ENCODE measurements at places on chromosomes 4 and X. TPM values are rescaled to one million over a fixed set of nuclear protein-coding genes. Genes with fewer than 3 reads are reported as not detected.

- no peak for DNase-seq
Observed at GRCh38 chr4:108775921-108776320, 13.1 kb upstream of the ETNPPL start.

GRCh38 chrX:79181401-79181800, 36.9 kb downstream of the GPR174 start:
- DNase-seq, result no peak

Gene SPANXA2
- polyA plus RNA-seq, result not detected

- DNase-seq, result no peak
Observed at GRCh38 chr4:107902715-107903114, 28.6 kb upstream of the CYP2U1 start.

Gene S100P
- 0.77 TPM for polyA plus RNA-seq

Gene BCLAF3
- 0.65 TPM for polyA plus RNA-seq

Gene SYN1
- polyA plus RNA-seq, result 0.10 TPM

GRCh38 chr4:79241846-79242245, 84.0 kb downstream of the NAA11 start:
- DNase-seq, result no peak

Gene SSX1
- polyA plus RNA-seq, result not detected

DNA sequence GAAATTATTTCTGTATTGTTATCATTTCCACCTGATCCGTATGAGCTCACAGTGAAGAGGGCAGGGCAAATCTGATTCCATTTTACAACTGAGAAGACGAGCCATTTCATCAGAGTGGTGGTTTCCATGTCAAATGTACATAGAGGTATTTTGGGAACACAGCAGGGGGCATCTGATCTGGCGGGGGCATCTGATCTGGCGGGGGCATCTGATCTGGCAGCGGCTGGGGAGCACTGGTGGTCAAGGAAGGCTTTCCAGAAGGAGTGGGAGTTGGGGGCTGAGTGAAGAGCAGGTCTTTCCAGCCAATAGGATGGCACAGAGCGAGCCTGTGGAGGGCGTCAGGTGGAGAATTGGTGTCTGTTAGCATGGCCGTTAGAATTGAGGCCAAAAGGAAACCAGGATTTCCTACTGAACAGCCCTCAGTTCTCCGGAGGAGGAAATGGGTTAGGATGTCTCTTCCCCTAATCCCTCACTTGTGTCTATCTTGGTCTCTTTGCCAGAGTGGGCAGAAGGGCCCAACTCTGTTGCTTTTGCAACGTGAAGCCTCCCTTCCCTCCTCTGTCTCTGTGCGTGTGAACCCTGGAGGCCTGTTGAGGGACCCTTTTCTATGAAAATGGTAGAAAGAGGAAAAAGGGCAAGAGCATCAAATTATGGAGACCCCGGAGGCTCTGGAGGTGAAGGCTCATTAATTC, 41.3 kb downstream of the RHOH start:
- no peak for DNase-seq

Gene PDZD4
- 0.23 TPM for polyA plus RNA-seq

- DNase-seq, result no peak
Observed at GRCh38 chr4:78167510-78167909, 110.4 kb downstream of the FRAS1 start.

Gene FAM184B
- 0.01 TPM for polyA plus RNA-seq

GRCh38 chrX:106177106-106177981, 9.2 kb downstream of the PWWP3B start:
- no peak for DNase-seq

DNA sequence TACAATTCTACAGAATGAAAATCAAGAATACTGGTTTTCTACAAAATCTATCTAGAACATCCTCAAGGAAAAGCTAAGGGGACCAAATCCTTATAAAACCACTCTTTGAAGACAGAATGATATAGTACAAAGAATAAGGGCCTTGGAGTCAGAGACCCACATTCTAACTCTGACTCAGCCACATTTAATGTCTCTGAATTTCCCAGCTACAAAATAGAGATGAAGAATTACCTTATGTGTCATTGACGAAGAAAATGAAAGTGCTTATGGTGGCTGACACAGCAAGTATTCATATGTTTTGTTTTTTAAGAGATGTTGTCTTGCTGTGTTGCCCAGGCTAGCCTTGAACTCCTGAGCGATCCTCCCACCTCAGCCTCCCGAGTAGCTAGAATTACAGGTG, 35.9 kb upstream of the CXorf38 start:
- DNase-seq, result no peak

GRCh38 chrX:14124562-14124961, 94.9 kb upstream of the GEMIN8 start:
- no peak for DNase-seq

Gene AKAP14
- polyA plus RNA-seq, result not detected

Gene RIBC1
- 0.23 TPM for polyA plus RNA-seq

Gene CD99
- polyA plus RNA-seq, result 91.6 TPM

- no peak for DNase-seq
Observed at GRCh38 chr4:6275898-6276806, 6.5 kb downstream of the WFS1 start.

Gene TREX2
- 1.0 TPM for polyA plus RNA-seq

- DNase-seq, result no peak
Observed at GRCh38 chr4:158313566-158313965, 103.3 kb downstream of the TMEM144 start.

GRCh38 chrX:2462780-2463179, 38.0 kb downstream of the DHRSX start:
- DNase-seq, result no peak

DNA sequence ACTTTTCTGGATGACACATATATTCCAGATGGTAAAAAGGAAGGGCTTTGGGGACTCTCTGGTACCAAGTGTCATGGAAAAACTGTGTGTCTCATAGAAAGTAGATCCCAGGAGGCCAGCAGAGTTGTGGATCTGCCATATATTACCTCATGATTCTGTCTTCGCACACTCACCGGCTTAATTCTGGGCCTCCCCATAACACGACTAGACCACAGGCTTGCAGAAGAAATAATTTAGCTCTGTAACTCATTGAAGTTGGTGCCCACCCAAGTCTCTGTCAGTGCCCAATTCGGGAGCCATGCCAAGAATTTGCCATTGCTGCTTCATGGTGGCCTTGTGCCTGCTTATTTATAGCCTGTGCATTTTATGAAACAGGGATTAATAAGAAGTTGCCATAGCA, 104.5 kb downstream of the AR start:
- DNase-seq, result no peak

DNA sequence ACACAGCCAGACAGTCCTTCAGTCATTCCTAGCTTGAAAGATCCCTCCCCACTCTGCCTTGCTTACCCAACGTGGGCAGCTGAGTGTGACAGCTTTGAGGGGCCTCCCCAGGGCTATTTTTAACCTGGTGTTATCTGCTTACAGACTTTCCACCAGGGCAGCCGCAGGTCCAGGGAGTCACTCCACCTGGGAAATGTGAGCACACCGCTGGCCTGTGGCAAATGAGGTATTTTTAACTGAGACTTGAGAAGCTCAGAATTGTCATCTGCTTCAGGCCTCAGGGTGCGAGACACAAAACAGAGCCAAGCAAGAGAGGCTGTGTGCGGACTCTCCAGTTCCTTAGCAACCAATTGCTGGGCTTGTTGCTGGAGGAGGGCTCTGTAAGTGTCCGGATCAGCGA, 13.0 kb downstream of the CORIN start:
- no peak for DNase-seq

- no peak for DNase-seq
Observed at GRCh38 chr4:80386281-80386886, 50.9 kb downstream of the CFAP299 start.

Gene TEX13C
- polyA plus RNA-seq, result not detected

Gene FGFBP1
- polyA plus RNA-seq, result 1,208 TPM

DNA sequence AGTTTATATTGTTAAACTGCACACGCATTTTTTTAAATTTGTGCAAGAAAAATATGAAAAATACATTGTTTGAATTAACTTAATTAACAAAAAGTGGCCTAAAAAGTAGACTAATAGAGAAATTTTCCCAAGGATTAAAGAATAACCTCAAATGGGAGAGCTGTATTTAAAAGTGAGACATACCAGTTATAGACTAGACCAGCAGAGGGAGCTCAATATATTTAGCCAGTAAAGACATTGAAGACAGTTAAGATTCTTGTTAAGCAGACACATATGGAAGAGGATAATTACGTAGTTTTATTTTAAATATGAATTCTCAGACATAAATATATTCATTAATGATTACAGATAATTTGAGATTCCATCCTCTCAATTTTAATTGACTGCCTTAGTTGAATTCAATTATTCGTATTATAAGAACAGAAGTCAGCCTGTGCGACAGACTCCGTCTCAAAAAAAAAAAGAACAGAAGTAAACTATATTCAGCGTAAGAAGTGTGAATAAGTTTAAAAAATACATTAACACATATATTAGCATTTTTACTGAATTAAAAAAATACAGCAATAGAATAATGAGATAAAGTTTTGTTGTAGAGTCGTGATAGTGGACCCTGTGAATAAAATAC, 64.8 kb downstream of the GLRA3 start:
- peak; percentile 14 for DNase-seq

GRCh38 chr4:11663114-11663513, 234.4 kb upstream of the HS3ST1 start:
- DNase-seq, result no peak

DNA sequence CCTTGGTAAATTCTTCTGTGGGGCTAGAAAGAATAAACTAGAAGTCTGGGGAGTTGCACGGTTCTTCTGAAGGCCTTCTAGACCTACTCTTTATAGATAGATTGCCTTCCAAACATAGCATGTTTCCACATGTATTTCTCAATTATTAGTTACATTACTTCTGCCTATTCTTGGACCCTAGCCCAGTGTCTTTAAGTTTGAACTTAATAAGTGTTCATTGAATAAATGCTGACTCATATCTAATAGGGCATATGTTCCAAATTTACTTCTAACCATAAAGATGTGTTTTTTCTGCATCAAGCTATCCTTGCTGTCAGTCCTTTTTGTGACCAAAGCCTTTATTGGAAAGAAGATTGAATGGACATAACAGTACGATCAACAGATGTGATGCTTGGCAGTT, 503.6 kb upstream of the ZFP42 start:
- no peak for DNase-seq

GRCh38 chr4:76605099-76605563, 170.1 kb downstream of the SHROOM3 start:
- DNase-seq, result no peak

DNA sequence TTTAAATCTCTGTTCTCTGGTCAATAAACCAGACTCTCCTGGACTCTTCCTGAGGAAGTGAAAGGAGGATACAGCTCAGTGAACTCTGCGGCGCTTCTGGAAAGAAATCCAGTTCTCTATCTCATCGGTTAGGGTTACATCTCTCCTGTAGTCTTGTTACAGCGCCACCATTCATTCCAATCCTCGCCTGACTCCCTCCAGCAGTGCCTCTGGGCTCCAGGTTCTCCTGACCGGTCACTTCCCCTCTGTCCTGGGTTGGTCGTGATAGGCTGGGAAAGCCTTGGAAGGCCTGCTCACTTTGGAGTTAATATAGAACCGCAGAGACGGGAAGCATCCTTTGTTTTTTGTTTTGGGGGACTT, 97.0 kb upstream of the STOX2 start:
- no peak for DNase-seq

DNA sequence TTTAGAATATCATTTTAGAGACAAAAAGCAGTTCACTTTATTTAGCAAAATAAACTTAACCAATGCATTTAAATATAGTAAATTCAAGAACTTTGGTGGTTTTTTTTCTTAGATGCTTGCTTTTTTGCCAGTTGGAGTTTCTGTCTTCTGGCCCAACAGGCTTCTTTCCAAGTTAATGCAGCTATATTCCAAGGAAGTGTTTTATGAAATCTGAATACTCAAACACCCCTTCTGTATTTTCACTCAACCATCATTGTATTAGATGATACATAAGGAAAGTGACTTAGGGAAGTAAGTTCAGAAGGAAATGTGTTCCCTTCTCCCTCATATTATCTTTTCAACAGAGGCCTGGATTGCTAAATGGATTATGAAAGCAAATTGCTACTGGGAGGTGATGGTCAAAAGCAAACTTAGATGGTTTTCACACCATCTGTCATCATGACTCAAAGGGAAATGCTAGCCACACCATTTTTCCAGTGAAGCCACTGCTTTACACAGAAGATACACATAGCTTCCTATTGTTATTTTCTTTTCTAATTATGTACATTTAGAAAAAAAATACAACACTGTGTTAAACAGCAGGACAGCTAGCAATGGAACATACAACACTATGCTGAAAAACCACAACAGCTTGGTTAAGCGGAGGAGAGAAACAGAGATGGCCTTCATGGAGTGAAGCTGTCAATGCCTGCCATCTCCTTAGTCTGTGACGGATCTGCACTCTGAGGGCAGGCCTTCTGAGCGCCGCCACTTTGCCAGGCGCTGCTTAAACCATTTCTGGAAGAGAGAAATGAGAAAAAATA, 32.9 kb downstream of the HOPX start:
- DNase-seq, result no peak

Gene SYNPO2
- 0.22 TPM for polyA plus RNA-seq

Gene TMPRSS11F
- 0.05 TPM for polyA plus RNA-seq

DNA sequence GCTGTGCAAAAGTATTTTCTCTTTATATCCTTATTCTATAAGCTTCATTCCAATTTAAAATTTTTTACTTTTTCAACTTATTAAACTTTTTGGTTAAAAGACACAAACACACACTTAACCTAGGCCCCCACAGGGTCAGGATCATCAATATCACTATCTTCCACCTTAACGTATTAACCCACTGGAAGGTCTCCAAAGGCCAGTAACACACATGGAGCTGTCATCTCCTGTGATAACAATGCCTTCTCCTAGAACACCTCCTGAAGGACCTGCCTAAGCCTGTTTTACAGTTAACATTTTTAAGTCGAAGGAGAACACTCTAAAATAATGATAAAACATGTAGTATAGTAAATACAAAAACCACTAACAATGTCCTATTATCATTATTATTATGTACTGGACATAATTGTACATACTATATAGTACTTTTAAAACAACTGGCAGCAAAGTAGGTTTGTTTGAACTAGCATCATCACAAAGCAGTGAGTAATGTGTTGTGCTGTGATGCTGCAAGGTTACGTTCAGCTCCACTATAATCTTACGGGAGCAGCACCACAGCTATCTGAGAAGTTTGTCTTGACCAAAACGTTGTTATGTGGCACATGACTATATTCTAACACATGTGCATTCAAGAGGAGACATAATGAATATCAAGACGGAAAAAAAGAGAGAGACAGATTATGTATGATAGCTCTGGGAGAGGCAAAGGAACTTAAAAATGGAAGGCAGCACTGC, 33.7 kb downstream of the DHX15 start:
- no peak for DNase-seq

- no peak for DNase-seq
Observed at GRCh38 chrX:110852180-110852579, 56.6 kb upstream of the CHRDL1 start.

DNA sequence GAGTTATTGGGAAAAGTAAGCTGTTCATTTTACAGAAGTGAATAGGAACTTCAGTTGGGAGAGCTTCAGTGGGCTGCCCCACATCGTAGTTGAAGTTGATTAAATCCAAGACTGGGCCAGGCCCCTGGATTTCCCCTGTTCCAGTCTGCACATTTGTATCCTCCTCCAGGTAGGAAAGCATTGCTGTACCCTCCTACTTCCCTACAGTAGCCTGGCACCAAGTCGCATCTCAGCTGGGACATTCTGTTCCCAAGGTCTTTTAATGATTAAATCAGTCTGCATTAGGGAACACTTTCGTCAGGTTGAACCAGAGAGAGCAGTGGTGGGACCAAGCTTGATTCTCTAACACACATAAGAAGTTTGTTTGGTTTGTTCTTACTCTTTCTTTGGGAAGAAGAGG, 165.8 kb upstream of the PPARGC1A start:
- DNase-seq, result no peak
